NCI-H1417 treated with DMSO at 0.1 percent for 48 hours (cell line): ENCODE measurements at places on chromosomes 13 and 19.

GRCh38 chr13:45702869-45703391 lies 810 bp downstream of the CBY2 start:
- no peak for DNase-seq

GRCh38 chr13:98970330-98970729 lies 7.5 kb downstream of the DOCK9 start:
- no peak for DNase-seq

DNA sequence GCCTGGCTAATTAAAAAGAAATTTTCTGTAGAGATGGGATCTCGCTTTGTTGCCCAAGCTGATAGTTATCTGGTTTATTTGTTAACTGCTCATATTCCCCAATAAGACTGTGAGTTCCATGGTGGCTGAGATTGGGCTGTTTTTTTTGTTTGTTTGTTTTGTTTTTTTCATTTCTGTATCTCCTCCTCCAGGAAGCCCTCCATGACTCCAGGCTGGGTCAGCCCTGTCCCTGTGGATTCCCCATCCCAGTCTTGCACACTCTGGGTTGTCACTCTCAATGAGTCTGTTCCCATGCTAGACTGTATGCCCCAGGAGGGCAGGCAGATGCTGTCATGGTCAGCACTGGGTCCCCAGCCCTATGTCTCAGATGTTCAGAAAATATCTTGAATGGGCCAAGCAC lies 2.9 kb downstream of the EML2 start:
- no peak for DNase-seq

DNA sequence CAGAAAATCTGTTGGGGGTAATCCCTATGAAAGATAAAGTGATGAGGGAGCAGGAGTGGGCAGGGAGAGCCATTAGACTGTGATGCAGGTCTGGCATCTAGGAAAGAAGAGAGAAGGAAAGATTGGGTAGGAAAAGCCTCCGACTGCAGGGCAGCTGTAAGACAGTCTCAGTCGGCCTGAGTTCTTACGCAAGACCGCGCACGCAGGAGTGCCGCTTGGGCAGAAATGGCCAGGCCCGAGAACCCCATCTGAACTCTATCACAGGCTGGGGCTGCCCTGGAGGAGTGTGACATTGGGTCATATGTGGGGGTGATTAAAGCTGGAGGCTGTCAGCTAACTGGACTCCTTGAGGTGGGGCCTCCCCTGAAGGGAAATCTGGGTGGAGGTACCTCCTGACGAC lies 13.9 kb upstream of the FBXL3 start:
- DNase-seq, result no peak

DNA sequence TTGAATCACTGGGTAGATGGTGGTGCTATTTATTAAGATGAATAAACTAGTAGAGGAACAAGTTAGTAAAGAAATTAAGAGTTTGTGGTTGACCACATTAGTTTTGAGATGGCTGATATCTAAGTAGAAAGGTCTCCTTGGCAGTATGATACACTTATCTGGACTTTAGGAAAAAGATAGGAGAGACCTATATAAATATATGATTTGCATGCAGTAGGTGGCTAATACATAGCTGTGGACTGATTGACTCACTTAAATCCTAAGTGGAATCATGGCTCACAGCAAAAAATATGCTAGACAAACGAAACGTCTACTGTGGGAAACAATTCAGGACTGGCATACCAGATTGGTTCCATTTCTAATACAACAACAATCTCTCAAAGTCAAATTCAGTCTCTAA lies 92.0 kb downstream of the CAB39L start:
- DNase-seq, result no peak

GRCh38 chr13:104949840-104950740 lies 1585.4 kb downstream of the EFNB2 start:
- no peak for DNase-seq

GRCh38 chr13:99796175-99796819 lies 175.3 kb downstream of the ZIC5 start:
- DNase-seq, result no peak

DNA sequence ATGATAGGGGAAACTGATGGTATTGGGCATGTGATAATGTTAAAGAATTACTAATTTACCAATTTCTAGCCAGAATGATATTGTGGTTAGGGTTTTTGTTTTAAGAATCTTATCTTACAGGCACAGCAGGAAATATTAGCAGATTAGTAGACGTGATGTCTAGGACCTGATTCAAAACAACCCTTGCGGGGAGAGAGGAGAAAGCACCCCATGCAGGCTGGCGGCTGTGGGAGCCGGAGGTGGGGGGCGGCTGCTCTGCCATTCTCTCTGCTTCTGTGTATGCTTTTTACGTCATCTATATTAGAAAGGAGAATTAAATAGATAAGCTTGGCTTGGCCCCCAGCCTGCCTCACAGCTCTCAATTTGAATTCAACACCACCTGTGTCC lies 41.5 kb downstream of the MLLT1 start:
- DNase-seq, result no peak

DNA sequence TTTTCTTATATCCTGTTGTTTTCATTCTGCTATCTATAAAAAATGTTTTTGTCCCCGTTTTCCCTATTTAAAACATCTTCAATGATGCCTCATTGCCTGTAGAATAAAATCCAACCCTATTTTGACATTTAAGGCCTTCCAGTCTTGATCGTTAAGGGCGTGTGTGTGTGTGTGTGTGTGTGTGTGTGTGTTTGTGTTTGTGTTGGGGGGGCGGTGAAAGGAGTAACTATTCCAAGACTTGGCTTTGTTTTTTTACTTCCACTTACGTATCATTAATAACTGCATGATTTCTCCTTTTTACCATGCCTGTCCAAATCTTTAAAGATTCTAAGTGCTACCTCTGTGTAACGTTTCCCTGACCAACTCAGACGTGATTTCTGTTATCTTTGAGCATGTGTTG lies 784 bp downstream of the PIBF1 start:
- peak; percentile 9 for DNase-seq

DNA sequence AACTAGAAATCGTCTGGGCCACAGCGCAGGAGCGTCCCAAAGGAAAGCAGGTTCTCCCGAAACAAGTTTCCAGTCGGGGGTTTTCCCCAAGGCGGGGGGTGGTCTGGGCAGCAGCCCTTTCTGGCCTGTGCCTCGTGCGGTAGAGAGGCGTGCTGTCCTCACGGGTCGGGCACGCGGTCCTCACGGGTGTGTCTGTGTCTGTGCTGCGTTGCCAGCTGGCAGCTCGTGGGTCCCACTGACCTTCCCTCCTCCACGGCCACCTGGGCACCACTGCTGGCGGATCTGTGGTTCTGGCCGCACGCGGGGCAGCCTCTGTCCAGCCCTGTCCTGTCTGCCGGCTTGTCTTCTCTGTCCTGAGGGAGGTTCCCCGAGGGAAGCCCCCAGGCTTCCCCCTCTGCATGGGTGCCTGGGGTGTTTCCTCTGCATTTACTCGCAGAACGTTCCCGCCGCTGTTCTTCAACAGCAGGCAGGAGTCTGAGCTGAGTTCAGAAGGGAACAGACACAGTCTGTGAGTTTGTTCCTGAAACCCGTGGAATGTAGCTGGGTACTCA lies 98.2 kb upstream of the MCF2L start:
- no peak for DNase-seq

GRCh38 chr19:29267701-29268100 lies 54.8 kb upstream of the UQCRFS1 start:
- no peak for DNase-seq

DNA sequence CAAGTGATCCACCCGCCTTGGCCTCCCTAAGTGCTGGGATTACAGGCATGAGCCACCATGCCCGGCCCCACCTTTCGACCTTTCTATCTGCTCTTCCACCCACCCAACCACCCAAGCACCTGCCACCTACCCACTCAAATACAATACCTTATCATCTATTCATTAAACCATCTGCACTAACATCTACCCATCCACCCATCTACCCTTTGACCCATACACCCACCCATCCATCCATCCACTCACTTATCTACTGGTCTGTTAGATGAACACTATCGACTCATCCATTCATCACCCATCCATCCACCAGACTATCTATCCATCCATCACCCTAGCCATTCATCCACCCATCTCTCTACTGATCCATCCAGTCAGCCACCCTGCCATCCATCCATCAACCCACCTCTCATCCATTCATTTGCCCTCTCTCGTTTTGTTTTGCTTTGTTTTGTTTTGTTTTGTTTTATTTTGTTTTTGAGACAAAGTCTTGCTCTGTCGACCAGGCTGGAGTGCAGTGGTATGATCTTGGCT lies 17.2 kb downstream of the EML2 start:
- no peak for DNase-seq

DNA sequence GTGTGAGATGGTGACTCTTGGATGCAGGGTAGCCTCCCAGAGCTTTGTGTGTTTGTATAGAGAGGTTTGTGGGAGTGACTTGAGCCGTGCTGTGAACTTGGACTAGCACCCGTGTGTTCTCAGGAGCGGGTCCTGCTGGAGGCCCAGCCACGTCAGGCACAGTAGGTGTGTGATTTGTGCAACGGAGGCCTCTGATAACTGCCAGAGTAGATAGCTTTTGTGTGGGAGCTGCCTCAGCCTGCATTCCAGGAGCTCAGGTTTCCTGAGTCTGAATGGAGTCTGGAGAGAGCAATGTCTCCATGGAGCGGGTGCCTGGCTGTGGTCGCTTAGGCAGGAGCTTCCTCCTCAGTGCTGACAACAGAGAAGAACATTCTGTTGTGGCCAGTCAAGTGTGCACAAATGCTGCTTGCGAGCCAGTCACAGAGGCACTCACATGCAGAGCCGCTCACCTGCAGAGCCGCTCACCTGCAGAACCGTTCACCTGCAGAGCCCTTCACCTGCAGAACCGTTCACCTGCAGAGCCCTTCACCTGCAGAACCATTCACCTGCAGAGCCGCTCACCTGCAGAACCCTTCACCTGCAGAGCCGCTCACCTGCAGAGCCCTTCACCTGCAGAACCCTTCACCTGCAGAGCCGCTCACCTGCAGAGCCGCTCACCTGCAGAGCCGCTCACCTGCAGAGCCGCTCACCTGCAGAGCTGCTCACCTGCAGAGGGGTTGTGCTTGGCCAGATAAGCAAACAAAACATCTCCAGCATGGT lies 32.6 kb downstream of the TFDP1 start:
- no peak for DNase-seq

DNA sequence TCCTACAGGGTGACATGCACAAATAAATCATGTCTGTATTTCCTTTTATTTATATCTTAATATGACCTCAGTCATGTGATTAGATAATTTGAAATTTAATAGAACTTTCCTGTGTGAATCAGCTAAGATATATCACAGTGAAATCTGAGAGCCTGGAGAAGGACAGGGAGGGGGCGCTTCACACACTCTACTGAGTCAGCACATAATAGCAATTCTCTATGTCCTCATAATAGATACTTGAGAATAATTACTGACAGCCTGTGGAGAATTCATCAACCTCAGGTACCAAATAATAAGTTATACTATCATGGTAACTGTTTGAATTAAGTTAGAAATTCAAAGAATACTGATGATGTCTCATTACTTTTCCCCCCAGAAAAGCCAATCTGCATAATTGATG lies 98.0 kb upstream of the SLC10A2 start:
- peak; percentile 72 for DNase-seq

DNA sequence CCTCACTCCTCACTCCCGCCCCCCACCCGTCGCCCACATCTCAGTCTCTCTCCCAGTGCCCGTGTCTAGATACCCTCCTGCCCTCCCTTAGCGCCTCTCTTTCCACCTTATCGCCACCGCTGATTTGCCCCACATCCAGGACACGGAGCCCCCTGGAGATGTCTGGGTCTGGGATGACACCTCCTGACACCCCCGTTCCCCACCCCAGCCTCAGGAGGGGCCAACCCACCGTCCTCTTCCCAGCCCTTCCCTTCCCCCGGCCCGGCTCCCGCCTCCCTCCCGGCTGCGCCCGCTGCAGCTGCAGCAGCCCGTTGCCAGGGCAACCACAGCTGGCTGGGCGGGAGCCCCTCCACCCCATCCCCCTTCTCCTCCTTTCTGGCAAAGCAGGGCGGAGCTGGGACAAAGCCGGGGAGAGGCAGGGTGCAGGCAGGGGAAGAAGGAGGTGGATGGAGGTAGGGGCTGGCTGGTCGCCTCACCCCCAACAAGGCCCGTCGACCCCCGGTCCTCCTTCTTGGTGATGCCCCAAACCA lies 13.5 kb downstream of the DPF1 start:
- DNase-seq, result no peak

DNA sequence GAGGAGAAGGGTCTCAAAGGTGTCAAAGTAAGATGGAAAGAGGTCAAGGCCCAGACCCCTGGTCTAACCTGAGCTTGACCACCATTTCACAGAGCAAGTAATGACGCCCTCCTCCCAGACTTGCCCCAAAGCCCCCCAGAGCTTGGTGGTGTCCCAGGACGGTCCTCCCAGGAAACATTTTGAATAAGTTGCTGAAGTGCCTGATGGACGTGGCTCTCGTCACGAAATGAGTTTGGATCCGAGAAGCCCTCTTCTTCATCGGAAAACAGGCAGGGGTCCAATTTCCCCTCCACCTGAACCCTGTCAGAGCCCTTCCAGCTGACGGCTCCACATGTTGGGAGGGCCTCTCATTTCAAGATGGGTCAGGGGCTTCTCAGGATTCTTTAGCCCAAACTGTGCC lies 54.5 kb upstream of the TPM4 start:
- DNase-seq, result no peak

DNA sequence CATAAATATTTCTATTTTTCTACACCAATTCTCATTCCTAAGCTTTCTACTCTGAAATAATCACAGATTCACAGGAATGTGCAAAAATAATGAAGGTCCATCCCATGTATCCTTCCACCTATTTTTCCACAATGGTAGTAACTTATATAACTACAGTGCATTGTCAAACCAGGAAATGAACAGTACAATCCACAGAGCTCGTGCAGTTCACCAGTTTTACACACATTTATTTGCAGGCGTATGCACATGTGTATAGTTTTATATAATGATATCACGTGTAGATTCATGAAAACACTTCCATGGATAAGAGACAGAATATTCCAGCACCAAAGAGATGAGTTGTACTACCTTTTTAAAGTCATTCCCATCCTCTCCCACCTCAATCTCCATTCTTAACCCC lies 12.9 kb downstream of the EEF1AKMT1 start:
- DNase-seq, result no peak

GRCh38 chr19:19447536-19448237 lies 42.2 kb downstream of the GATAD2A start:
- DNase-seq, result no peak

GRCh38 chr13:102018716-102019115 lies 383.1 kb downstream of the FGF14 start:
- no peak for DNase-seq

DNA sequence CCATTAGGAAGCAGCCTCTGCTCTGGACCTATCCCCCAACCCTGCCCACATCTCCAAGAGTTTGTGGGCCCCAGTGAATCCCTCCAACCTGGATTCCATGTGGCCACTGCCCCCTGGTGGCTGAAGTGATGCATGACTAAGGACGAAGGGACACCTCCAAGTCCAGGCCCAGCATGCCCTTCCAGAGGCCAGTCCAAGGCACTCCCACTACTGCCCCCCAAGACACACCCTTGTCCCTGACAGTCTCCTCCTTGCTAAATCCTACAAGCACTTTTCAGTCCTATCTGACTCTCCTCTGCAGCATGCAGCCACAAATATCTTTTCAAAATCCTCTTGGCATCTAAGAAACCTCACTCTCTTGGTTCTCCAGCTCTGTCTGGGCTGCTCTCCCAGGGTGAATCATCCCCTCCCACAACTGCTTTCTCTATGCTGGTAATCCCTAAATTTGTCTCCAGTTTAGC lies 33.0 kb downstream of the DEDD2 start:
- DNase-seq, result peak; percentile 20

- no peak for DNase-seq
Observed at GRCh38 chr13:20359335-20359734, 127.2 kb upstream of the GJB6 start.

GRCh38 chr13:38707460-38707859 lies 20.6 kb downstream of the FREM2 start:
- DNase-seq, result no peak
